ENCODE measurements at places on chromosomes 7 and 10.
A peak's percentile ranks its signal among the peaks of the same experiment; 100 is the strongest.

DNA sequence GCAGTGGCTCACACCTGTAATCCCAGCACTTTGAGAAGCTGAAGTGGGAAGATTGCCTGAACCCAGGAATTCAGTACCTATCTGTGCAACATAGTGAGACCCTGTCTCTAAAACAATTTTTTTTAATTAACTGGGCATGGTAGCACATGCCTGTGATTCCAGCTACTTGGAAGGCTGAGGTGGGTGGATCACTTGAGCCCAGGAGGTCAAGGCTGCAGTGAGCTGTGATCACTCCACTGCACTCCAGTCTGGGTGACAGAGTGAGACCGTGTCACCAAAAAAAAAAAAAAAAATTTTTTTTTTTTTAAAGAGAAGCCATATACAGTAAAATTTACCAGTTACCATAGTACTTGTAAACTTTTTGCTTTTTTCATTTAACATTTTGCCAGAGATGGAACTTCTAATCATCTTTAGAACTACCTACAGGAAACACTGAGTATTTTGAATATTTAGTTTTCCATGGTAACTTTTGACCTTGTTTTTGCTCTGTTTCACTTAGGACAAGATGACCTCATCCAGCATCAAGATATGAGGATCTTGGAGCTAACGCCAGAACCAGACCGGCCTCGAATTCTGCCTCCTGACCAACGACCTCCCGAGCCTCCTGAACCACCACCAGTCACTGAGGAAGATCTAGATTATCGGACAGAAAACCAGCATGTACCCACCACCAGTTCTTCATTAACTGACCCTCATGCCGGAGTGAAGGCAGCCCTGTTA, 40.6 kb downstream of the MPLKIP start:
- no peak for DNase-seq

DNA sequence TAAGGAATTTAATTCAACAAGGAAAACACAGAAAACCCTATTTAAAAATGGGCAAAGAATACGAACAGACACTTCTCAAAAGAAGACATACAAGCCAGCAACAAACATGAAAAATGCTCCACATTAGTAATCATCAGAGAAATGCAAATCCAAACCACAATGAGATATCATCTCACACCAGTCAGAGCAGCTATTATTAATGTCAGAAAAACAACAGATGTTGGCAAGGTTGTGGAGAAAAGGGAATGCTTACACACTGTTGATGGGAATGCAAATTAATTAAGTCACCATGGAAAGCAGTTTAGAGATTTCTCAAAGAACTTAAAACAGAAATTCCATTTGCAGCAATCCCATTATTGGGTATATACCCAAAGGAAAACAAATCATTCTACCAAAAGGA, 55.2 kb downstream of the GCC1 start:
- no peak for DNase-seq

DNA sequence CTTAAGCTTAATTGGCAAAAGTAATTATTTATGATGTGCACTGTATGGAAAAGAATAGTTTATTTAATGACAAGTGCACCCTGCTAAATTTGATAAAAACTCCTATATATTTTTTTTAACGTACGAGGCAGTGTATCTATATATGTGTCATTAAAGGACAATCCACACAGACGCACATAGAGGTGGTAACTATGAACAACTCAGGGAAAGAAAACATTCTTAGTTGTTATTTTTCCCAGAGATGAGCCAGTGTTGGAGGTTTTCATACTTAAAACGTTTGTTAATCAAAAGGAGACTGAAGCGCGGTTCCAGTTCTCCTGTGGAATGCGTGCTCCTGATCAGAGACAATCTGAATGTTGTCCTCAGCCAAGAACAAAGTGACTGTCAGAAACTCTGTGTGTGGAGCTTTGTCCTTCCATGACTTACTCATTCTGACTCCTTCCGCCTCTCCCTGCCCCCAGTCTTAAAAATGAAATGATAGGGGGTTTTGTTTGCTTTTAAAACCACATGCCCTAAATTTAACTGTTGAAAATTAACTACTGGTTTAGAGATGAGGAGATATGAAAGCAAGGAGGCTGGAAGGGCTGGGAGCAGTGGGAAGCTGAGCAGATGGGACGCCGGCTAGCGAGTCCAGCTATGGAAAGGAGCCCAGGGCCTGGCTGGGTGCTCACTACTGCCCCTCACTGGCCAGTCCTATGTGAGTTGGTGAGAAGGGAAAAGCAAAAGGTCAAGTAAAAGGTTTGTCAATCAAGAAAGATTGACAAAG, 99.6 kb downstream of the SVIL start:
- DNase-seq, result peak; percentile 59

DNA sequence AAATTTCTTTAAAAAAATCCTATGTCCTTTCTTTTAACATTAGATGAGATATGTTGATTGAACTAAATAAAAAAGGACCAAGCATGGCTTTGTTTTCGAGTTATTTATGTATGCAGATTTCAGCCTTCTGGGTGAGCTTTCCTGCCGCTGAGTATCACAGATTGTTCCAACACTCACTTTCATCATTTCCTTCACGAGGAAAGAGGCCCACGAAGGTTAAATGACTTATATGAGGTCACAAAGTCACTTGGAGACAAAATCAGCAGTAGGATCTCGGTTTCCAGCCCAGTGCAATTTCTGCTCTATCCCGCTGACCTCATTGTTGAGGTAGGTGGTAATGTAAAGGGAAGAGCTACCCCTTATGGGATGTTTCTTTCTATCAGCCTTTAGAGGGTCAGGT, 226.8 kb downstream of the SKAP2 start:
- no peak for DNase-seq

- no peak for DNase-seq
Observed at GRCh38 chr7:21128062-21128817, 299.6 kb upstream of the SP4 start.

- no peak for DNase-seq
Observed at GRCh38 chr10:113446739-113447138, 106.1 kb upstream of the HABP2 start.

DNA sequence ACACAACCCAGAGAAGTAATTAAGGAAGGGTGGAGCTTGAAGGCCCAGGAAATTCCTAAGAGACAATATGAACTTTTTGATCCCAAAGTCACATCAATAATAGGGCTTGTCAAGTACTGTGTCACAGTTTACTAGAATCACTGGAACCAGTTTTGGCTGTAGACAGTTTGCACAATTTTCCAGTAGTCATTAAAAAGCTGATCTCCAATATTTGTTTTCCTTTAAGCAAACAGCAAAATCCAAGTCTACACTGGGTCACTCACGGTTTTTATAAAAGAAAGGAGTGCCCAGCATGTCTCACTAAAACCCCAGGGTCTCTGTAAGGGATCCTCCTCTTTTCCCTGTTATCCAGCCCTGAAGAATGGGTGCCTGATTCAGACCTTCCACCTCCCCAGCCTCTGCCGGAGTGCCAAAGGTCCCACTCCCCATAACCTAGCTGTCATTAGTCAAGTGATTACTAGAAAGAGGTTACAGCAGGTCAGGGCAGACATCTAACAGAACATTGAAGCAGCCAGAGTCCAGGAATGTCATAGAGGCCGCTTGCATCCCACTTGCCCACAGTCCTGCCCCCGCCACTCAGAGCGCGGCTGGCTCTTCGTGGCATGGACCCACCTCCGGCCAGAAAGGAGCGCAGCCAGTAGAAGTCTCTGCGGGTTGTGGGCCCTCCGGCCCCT, 552 bp downstream of the SLC25A16 start:
- DNase-seq, result no peak

GRCh38 chr7:29878081-29878688, 71.9 kb downstream of the WIPF3 start:
- DNase-seq, result no peak

DNA sequence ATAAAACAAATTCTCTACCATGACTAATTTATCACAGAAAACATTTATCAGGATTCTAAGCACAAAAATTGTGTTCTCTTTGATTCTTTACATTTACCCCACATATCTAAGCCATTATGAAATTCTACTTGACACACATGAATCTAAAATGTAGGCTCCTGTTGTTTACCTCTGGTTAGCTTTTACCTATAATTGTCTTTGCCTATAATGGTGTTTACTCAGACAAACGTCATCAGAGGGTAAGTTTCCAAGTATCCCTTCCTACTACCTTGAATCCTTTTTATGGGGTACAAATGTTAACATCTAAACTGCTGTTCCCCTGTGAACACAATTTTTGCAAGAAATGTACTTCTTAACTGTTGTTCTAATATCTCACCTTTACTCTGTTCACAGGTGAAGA, 63.5 kb downstream of the MINDY3 start:
- DNase-seq, result no peak

GRCh38 chr7:68041554-68041953, 1044.9 kb downstream of the TYW1 start:
- no peak for DNase-seq

DNA sequence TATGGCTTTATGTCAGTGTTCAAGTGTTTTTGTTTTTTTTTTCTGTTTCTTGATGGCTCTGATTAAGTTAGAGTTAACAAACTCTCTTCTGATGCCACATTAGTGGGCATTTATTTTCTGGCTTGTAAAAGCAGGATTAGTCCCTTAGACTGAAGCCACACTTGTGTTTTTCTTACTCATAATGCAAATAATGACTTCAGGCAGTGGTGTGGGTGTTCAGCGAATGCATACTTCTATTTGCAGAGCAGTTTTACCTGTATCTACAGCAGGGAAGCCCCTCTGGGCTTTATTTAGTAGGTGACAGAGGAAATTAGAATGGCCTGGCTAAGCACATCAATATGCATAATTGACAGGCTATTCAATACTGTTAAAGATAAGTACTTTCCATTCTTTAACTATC, 79.9 kb downstream of the CNNM2 start:
- DNase-seq, result no peak

DNA sequence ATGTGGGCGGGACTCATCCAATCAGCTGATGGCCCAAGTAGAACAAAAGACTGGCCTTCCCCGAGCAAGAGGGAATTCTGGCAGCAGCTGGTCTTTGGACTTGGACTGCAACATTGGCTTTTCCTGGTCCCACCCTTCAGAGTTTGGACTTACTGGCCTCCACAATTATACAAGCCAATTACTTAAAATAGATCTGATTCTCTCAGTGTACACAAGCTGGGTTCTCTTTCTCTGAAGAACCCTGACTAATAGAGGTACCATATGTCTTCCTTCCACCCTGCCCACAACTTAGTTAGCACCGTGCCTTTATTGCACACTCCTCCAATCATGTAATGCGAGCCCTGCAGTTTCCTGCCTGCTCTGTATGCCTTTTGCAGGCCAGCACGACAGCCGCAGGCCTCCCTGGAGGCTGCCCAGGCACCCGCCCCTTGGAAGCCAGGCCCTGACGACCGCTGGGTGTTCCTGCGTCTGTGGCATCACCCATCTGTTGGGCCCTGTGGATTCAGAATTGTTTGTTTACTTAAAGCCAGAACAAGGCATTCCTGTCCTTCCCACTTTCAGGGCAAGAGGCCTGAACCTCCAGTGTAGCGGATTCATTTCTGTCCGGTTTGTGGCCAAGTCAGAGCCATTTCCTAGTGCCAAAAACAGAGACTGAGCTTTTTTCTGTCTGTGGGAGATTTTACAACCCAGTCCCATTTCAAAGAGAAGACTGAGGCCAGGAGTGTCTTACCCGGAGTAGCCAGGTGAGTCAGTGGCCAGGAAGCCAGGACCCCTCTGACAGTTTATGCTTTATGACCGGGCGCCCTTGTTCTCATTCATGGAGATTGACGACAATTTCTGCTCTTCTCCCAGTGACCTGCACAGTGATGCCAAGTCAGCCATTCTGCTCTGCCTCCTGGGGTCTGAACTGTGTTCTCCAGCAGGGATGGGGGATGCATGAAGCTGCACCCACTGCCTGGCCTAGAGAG, 968 bp upstream of the INMT start:
- DNase-seq, result peak; percentile 84

- no peak for DNase-seq
Observed at GRCh38 chr10:90381468-90381867, 476.4 kb downstream of the HTR7 start.

DNA sequence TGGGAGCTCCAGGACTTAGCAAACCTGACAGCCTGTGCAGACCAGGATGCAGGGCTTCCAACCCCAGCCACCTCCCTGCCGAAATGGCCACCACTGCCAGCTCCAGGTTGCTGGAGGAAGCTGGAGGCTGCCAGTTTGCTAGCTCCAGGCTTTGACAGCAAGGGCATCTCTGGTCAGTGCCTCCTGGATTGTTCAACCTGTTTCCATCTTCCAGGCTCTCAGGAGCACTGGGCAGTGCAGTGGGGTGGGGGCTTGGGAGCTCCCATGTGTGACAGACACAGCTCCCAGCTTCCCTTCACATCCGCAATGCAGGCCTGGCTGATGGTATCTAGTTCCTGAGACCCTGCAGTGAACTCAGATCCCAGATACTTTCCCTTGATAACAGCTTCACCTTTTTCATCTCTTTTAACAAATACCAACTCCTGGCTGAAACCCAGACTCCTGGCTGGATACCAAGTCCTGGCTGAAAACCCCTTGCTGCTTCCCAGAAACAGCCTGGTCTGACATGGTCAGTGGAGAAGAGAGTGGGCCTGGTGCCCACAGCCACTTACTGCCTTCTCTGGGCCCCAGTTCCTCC, 20.8 kb upstream of the RET start:
- peak; percentile 39 for DNase-seq

GRCh38 chr7:30922596-30922995, 10.9 kb downstream of the AQP1 start:
- DNase-seq, result peak; percentile 24

DNA sequence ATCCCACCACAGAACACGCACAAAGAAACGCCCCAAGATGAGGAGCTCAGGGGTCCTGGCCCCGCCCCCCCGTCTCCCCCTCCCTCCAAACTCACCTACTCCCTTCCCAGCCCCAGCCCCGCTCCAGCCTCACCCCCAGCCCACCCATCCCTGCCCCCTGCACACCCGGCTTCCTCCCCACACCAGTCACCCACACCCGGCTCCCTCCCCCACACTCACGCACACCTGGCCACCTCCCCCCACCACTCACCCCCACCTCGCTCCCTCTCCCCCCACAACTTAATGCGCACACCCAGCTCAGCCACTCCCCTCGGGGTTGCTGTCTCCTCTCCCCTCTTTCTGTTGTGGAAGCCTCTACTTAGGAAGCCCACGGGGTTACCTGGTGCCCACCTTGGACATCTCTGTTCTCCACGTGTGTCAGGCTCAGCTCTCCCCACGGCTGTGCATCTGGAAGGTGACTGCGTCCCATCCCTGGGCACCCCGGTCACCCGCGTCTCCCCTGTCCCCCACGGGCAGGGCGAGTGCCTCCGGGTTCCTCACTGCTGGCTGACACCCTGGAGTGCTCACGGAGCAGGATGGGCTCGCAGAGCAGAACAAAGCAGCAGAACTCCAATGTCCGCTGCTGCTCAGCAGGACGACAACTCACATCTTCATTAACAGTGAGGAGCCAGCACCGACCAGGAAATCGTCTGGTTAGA, 166.8 kb downstream of the USP6NL start:
- no peak for DNase-seq

Measured in right forelimb (tissue), 1 donor.